ENCODE measurements at places on chromosomes 3 and 15.

GRCh38 chr3:133412183-133413132, 12.6 kb downstream of the BFSP2 start:
- DNase-seq = no peak

DNA sequence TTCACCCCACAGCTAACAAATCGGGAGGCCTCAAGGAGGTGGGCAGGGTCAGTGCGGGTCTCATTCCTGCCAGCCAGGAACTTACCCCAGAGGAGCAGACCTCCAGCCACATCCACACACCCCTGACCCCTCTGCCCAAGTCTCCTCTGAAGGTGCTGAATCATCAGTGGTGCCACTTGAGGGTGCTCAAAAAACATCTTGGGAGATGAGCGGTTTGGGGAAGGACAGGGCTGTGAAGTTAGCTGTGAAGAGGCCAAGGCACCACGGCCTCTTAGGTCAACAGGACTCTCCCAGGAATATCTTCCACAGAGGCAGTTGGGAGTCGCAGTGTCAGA, 1.2 kb downstream of the DAPK2 start:
- DNase-seq = no peak

- no peak for DNase-seq
Observed at GRCh38 chr3:99980606-99981005, 133.7 kb downstream of the FILIP1L start.

GRCh38 chr3:34008191-34008590, 209.8 kb downstream of the PDCD6IP start:
- DNase-seq = no peak
